ENCODE measurements at places on chromosomes 3 and 15.

- no peak for DNase-seq
Measured at GRCh38 chr3:27380433-27381357, 11.5 kb upstream of the NEK10 start.

GRCh38 chr3:39208463-39209055, 16.2 kb upstream of the XIRP1 start:
- no peak for DNase-seq

DNA sequence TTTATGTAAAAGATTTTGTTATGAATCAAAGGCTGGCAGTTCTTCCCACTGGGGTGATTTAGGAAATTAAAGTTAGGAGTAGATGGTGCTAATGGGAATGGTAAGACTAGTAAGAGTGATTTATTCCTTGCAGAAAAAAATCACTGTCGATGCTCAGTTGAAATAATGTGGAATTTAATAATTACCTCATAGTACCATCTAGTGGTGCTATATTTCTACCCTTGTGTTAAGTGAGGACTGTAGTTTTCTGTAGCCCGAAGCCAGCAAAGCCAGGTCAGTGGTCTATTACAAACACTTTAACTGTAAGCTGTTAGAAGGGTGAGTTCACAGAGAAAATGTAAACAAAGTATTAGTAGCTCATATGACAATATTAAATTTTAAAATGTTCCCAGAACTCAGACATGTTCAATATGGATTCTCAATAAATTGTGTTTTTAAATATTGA, 39.5 kb upstream of the GOLGA8J start:
- no peak for DNase-seq

DNA sequence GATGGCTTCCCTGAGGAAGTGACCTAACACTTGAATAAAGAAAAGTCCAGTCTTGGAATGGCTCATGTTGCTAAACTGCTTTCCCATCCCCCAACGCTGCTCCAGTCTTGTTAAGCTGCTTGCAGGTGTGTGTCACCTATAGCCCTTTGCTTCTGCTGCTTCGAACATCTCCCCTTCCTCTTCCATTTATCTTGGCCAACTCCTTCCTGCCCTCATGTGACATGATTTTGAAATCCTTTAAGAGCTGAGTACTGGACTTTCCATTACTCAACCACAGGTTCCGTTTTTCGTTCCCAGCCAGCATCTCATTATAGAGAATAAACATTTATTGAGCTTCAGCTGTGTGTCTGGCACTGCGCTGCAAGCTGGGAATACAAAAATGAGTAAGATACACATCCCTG, 1.7 kb downstream of the ATG7 start:
- no peak for DNase-seq
